Glomerular endothelial cell (primary cell): ENCODE measurements at places on chromosomes 3 and 15.

- no peak for DNase-seq
Measured at GRCh38 chr3:170049146-170050000, 11.6 kb downstream of the GPR160 start.

- DNase-seq: no peak
Measured at GRCh38 chr3:143685491-143685890, 162.8 kb downstream of the SLC9A9 start.

DNA sequence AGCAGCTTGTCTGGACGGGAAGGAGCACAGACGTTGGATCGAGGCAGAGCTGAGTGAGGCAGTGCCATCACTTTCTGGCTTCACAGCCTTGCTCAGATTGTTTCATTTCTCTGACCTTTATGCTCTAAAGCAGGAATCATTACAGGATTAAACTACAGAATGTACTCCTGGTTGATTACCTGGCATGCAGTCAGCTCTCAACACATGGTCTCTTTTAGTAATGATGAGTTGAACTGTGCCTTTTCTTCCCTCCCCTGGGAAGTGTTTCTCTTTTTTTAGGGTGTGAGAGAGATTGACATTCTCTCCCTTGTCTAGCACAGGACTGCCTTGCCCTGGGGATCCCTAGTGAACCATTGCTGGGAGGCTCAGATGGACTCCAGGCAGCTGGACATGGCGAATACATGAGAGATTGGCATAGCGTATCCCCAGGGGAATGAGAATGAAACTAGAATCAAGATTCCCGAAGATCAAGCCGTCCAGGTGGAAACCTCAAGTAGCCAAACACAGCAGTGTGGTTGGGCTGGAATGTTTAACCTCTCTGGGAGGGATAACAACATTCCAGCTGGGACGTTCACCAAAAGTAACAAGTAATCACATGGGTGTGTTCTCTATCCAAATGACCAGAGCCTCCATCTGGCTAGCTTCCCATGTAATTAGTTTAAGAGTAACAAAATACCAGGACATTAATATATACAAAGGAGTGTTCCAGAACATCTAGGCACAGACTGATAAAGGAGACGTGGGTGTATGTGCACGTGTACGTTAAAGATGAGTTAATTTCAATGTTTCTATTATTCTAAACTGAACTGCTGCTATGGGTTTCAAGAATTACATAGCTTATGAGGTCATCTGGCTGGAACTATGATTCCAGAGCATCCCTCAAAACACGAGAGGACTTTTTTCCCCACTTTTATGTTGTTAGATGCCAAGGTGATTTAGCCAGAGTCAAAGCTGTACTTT is 118.6 kb upstream of the NR2E3 start:
- DNase-seq: no peak

DNA sequence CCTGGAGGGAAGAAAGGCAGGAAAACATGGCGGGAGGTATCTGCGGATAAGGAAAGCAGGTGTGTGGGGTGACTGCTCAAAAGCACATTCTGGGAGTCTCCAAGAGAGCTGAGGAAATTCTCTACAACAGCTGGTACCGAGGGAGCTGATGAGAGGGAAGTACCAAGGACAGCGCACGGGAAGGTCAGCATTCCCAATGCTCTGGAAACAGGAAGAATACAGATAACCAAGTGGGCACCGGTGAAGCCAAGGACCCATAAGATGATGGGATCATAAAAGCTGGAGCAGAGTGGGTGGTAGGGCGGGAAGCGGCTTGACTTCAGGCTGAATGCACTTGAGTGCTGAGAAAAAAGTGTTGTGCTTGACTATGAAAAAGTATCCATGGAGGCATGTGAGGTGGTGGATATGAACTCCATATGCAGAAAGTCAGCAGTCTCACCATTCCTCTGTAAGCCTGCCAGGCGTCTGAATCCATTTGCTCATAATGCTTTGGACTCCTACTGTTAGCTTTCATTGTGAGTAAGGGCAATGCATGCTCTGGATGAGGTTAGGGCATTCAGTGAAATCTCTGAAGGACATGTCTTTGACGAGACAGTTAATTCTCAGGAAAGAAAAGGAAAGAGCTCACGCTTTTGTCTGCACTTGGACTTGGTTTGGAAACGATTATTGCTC is 215.5 kb downstream of the NR1D2 start:
- no peak for DNase-seq

DNA sequence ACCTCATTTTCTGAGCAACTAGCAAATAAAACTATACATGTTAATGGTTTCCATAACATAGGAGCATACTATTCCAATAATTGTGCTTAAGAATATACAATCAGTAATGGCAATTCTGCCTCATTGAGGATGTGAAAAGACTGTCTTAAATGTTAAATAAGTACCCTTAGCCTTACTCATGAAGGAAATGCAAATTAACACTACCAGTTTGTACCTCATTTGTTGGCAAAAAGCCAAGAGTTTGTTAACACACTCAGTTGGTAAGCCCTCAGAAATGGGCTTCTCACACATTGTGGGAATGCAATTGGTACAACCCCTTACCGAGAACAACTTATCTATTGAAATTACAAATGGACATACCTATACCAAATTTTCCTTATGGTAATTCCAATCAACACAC is 9.2 kb upstream of the STT3B start:
- DNase-seq: no peak

DNA sequence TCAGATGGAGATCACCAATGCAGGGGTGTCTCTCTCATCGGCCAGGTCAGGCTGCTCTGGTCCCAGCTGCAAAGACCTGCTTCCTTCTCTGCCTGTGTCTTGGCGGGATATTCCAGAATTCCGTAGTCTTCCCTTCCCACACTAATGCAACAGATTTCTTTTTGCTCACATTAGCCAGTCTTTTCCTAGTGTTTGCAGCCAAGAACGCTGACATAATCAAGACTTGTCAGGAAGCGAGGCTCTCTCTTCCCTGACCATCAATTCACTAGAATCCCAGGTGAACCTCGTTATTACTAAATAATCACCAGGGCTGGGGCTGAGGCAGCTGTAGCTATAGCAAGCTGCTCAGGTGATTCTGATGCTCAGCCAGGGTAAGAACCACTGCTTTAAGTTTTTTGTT is 43.2 kb upstream of the ACKR4 start:
- DNase-seq: no peak
